ENCODE measurements at places on chromosomes 11 and 22.

DNA sequence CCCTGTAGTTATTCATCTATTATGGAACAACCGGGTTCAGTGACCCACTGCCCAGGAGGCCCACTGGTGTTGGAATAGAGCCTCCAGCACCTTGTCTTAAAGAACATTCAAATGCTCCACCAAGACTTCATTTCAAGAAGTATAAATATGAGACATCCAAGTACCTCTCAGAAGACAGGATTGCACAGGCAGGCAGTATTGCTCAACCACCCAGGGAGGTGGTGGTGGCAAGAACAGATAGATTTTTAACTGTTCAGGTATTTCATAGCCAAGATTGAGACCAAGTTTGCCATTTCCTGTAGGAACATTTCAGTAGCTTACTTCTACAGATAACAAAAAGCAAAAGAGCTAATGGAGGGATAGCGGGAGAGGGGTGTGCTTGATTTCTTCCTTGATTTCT is 78.7 kb downstream of the COMMD9 start:
- no peak for DNase-seq

- no peak for DNase-seq
Measured at GRCh38 chr11:79919350-79919749, 478.5 kb upstream of the TENM4 start.

GRCh38 chr11:68813773-68814172 is 27.9 kb downstream of the CPT1A start:
- DNase-seq = no peak

- no peak for DNase-seq
Measured at GRCh38 chr11:18696638-18697225, 1.8 kb upstream of the TMEM86A start.

GRCh38 chr11:61717286-61718033 is 35.0 kb upstream of the MYRF start:
- DNase-seq = no peak

DNA sequence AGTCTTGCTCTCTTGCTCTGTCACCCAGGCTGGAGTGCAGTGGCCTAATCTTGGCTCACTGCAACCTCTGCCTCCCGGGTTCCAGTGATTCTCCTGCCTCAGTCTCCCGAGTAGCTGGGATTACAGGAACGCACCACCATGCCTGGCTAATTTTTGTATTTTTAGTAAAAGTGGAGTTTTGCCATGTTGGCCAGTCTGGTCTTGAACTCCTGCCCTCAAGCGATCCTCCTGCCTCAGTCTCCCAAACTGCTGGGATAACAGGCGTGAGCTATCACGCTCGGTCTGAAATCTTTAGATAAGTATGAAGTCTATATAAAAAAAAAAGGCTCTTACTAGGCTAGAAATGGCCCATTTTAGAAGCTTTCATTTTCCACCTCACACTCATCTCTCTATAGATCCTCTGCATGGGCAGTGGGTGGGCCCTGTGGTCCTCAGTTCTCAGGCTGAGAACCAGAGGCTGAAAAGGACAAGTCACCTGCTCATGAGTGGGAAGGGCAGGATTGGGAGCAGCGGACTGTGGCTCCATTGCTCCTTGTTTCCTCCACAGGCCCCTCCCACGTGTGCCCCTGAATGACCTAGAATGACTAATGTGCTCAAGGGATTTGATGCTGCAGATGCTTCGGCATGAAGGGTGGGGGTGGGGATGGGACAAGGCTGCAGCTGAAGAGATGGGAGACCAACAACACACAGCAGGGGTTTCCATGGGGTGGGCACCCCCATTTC is 19.8 kb upstream of the PRAME start:
- DNase-seq = no peak

DNA sequence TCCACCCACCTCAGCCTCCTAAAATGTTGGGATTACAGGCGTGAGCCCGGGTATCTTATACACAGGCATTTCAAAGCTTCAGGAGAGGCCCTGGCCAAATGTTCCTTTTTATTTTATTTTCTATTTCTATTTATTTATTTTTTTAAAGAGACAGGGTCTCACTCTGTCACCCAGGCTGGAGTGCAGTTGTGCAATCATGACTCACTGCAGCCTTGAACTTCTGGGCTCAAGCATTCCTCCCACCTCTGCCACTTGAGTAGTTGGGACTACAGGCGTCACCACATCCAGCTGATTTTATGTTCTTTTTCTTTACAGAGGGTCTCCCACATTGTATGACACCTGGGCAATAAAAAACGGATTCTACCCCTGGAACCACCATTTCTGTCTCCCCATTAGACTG is 71.2 kb downstream of the FBXO7 start:
- DNase-seq = no peak

DNA sequence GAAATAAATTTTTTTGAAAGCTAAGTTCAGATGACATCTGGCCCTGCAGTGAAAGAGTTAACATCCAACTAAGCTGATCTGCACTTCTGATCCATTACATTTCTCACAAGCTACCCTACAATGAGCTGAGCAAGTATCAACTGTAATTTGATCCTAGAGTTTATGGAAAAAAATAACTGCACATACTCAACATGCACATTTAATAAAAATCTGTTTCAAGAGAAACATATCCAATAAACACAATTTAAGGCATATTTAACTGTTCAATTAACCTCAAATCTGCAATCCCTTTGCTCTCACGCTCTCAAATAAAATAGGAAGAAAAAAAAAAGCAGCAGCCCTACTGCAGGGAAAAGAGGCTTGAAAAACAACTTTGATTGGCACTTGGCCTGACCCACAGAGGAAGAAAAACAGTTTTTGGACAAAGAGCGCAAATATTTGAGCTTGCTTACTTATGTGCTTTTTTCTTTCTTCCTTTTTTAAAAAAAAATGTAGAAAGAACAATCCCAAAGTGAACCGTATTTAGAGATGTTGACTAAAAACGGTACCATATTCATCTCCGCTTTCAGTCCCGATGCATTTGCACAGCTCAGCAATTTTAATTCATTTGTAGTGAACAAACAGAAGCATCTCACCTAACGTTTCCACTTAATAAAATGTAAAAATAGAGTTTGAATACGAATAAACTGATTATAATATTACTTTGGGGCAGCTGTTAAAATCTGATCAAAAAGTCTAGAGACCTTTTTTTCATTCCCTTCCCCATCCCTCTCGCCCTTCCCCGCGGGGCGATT is 1.6 kb downstream of the SESN3 start:
- DNase-seq = no peak

DNA sequence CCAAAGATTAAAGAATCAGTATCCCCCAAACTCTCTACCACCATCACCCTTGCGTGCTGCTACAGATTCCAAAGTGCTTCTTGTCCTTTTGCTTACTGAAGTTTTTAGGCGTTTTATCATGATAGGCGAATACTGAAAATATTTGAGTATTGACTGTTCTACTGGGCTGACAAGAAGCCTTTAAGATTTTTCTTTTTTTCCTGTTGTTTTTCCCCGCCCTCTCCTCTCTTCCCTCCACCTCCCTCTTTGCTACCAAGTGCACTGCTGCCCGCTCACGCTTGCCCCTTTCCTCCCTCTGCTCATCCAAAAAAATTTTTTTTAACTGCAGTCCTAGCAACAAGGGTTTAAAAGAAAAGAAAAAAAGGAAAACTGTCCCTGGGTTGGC is 679 bp downstream of the SPCS2 start:
- DNase-seq = no peak

- DNase-seq = no peak
Measured at GRCh38 chr11:25159341-25159740, 662.5 kb downstream of the LUZP2 start.
